ENCODE measurements at places on chromosomes 3 and 15.

DNA sequence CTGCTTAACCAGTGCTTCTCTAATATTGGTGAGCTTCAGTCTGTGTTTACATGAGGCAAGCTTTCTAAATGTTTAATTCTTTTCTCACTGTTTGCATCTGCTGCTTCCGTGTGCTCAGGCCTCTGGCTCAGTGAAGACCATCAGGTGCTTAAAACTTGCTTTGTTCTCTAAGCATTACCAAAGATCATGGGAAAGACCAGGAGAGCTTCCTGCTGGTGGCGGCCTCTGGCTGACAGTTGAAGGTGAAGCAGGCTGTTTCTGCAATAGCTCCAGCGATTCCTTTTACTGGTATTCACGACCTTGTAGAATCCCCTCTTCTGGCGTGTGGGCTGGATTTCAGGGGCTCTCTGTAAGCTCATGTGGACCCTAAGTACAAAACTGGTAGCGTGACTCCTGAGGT lies 45.1 kb downstream of the EDEM1 start:
- DNase-seq = no peak

DNA sequence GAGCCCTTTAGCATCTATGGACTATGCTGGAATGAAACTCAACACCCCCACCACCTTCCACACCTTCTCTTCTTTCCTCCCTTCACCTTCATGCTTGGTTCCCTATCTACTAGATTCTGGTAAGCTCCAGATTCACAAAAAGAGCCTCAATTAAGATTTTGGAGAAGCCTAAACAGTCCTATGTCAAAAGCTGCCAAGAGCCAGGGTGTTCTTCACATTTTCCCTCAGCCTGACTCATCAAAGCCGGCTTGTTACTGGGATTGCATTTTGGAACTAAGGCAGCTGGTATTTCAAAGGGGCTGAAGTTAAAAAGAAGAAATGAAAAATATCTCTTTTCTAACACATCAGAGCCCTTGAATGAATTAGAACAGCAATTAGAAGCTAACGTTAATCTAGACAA lies 247.7 kb downstream of the MYRIP start:
- no peak for DNase-seq

DNA sequence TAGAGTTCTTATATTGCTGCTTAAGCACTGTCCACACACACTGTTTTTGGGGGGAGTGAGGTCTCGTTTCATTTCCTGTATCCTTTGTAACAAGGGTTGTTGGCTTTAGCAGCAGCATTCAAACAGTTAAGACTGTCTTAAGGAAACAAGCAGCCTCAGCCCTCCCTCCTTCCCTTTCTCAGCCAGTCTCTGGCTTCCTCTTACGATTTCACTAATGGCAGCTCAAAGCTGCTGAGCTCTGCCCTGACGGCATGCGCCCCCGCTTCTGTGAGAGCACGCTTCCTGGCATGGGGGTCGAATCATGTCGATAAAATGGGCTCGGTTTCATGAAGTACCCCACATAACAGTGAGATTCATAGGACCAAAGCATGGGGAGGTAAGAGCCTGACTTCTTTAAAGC lies 105.0 kb downstream of the KLHL25 start:
- DNase-seq = peak; percentile 43

DNA sequence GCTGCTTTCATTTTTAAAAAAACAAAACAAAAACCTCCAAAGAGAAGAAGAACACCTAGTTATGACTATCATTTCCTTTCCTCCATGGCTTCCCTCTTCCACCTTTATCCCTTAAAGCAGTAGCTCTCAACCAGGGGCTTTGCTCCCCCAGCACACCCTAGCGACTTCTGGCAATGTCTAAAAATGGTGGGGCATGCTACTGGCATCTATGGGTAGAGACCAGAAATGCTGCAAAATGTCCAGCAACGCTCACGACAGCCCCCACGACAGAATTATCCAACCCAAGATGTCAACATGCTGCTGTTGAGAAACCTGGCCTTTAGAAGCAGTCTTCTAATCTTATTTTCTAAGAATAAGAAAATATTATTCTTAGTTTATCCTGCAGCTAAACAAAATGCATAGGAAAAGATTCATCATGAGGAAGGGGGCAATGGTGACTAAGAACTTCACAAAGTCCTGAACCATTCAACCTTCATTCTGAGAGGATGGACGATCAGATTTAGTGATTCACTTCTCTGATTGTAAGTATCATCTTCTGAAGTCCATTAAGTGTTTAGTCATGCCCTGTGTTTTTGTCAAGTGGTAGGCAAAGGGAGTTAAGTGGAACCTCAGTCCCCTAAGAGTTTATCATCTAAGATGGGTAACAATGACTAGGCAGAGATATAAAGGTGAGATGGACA lies 81.7 kb downstream of the CCNL1 start:
- no peak for DNase-seq

- no peak for DNase-seq
Measured at GRCh38 chr15:85837011-85837433, 42.3 kb upstream of the KLHL25 start.

DNA sequence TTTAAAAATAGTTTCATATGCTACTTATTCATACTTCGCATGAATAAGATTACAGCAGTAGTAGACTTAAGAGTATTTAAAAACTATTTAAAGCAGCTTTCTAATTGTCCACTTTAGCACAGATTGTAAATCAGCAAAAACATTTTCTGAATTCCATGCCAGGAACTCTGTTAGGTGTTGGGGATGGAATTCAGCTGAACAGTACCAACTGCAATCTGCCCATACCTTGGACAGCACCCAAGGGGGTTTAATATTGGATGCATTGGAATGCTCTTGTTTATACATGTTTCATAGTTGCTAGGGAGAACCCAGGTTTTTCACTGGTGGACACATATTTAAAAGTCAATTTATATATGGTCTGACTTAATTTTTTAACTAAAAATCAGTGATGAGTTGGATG lies 74.8 kb downstream of the PPM1L start:
- no peak for DNase-seq

DNA sequence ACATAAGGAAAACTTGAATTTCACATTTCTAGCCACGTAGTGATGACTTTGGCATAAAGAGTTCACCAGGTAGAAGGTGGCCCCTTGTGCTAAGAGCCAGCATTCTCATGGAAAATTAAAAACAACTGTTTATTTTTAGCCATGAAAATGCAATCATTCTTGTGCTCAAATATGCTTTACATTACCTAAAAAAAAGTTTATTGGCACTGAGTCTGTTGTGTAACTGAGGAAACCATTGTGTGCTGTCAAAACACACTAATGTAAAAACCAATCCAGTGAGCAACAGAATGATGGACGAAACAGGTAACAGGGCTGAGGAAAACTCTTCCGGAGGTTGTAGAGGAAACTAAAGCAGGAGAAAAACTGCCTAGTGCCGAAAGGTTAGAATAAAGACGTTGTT lies 287.0 kb upstream of the TMC3 start:
- DNase-seq = no peak

GRCh38 chr3:10002951-10003350 lies 16.3 kb upstream of the EMC3 start:
- no peak for DNase-seq

DNA sequence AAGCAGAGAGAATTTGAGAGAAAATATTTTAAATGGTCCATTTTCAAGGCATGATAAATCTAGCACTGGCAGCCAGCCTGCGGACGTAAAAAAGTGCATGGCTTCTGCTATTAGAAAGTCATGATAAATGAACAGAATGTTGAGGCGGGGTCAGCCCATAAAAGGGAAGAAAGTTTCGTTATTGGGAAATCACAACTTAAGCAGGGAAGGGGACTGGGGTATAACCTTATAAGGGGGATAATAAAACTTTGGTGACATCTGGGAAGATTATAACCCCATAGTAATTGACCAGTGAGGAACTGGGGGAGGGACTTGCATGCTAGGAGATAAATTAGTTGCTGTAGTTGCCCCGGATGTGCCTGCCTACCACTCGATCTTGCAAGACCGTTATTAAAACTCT lies 88.4 kb upstream of the PLSCR4 start:
- DNase-seq = no peak

DNA sequence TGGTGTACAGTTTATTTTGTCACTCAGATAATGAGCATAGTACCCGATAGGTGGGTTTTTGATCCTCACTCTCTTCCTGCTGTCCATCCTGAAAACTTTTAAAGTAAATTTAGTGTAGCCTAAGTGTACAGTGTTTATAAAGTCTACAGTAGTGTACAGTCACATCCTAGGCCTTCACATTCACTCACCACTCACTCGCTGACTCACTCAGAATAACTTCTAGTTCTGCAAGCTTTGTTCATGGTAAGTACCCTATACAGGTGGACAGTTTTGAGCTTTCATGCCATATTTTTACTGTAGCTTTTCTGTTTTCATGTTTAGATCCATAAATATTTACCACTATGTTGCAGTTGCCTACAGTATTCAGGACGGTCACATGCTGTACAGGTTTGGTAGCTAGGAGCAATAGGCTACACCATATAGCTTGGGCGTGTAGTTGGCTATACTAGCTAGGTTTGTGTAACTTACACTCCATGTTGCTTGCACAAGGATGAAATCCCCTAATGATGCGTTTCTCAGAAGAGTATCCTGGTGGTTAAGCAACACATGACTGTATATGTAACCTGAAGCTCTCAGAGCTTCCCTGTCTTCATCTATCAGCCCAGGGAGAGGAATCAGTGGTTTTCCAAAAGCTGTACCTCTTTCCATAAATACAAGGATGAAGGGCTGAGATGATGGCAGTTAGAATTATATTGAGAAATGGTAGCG lies 87.6 kb upstream of the SLC25A26 start:
- DNase-seq = no peak

DNA sequence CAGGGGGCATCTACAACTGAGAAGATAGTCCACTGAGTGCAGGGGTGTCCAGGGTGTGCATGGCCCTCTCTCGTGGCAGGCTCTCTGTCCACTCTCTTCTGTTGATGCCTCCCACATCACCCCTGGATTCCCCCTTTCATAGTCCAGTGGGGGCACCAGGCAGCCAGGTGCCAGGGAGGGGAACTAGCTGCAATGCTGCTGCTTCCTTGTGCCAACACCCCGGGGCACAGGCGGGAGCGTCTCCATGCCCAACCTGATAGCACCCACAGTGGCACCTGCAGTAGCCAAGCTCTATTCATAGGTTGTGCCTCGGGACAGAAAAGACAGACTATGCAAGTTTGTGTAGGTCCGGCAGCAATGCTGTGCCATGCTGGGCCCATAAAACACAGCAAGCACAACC lies 11.7 kb downstream of the DUOX2 start:
- DNase-seq = no peak

DNA sequence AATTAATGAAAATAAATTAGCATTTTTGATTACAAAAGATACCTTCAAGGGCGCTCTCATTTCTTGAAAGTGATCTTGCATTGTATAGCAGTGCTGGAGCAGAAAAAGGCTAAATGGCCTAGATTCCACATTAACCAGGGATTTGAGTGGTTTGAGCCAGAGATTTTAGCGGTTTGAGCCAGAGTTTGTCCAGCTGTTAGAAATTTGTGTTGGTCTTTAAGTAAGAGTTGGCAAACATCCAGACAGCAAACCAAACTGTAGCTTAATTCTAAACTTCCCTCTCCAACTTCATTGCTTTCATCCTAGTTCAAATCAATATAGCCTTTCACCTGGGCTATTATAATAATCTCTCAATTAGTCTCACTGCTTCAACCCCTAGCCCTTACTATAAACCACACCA lies 351.7 kb downstream of the IGSF11 start:
- no peak for DNase-seq

DNA sequence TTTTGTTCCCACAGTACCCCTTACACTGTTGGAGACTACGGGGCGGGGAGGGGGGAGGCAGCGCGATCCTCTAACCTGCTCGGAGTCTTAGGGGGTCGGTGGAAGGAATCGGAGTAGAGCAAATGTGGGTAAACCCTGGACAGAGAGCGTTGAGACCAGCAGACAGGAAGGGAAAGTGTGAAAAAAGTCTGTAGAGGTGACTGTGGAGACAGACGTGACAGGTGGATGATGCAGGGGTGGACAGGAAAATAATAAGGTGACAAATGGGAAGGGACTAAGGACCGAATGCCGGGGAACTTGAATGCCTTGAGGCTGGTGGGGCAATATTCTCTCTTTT lies 424 bp downstream of the EAF2 start:
- DNase-seq = no peak

GRCh38 chr3:51706788-51707731 lies at the start of gene GRM2:
Gene GRM2, plus strand, starts transcription at chr3:51707068. Its CDS starts 1,916 bp downstream, at chr3:51708984.
- DNase-seq = no peak

DNA sequence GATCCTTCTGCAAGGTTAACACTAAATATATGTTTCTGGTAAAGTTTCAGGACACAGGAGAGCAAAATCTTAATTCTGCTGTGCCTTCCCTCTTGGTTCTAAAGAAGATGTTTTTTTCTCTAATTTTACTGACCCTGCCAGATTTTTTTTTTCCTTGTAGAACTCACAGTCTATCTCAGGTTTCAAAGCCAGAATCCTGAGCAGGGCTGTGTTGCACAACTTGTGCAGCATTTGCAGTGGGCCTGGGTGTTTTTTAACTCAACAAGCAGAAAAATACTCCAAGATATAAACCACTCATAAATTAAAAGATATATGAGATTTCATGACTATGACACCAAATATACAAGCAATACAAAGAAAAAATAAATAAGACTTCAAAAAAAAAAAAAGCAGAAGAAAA lies 40.2 kb upstream of the ARF4 start:
- DNase-seq = no peak

All from HL-60 (cell line).